ENCODE measurements at places on chromosomes 2 and 18.

DNA sequence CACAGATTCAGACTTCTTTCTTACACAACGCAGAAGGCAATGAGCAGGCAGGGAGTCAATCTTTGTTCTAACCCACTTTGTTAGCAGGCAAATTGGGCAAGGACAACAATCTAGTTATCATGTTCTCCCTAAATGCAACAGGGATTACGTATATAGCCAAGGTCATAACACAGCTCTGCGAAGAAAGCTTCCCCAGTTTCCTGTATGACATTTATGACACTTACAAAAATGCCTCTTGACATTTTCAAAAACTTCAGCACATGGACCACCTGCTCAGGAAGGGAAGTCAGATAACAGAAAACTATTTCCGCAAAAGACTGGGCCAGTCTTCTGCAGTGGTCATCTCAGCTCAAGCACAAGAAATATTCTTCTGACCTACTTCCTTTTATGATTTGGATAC is 106.1 kb downstream of the IRS1 start:
- no peak for DNase-seq

- DNase-seq, result no peak
Observed at GRCh38 chr2:41871080-41871479, 176.7 kb upstream of the PKDCC start.

DNA sequence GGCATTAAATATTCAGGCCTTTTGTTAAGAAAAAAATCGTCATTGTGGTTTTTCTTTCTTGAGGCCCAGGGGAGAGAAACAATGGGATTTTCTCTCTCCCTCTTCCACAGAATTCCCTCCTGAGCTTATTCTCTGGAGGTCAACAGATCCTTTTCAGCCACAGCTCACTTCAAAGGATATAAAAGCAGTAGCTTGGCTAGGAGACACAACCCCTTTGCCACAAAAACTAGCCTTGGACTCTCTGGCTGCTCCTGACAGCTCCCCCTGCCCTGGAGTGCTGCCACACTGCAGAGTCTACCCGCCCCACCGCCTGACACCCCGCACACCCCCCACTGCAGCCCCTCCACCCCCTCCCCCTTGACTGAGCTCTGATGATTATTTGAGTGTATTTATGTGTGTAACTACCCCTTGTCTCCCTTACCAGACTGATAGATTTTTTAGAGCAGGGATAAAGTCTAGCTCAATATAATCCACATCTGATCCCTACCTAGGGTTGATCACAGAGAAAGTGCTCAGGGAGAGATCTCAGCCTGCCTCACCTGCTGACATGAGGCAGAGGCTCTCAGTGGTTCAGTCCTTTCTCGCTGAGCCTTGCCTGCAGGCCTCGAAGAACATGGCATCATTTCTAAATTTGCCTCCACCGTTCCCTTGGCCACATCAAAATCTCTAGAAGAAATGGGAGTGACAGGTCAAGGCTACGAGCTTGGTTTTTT is 132.2 kb upstream of the SP5 start:
- DNase-seq, result no peak

GRCh38 chr2:118806797-118807667 is 40.4 kb downstream of the EN1 start:
- DNase-seq, result no peak
